ENCODE measurements at places on chromosomes 7 and 10.

DNA sequence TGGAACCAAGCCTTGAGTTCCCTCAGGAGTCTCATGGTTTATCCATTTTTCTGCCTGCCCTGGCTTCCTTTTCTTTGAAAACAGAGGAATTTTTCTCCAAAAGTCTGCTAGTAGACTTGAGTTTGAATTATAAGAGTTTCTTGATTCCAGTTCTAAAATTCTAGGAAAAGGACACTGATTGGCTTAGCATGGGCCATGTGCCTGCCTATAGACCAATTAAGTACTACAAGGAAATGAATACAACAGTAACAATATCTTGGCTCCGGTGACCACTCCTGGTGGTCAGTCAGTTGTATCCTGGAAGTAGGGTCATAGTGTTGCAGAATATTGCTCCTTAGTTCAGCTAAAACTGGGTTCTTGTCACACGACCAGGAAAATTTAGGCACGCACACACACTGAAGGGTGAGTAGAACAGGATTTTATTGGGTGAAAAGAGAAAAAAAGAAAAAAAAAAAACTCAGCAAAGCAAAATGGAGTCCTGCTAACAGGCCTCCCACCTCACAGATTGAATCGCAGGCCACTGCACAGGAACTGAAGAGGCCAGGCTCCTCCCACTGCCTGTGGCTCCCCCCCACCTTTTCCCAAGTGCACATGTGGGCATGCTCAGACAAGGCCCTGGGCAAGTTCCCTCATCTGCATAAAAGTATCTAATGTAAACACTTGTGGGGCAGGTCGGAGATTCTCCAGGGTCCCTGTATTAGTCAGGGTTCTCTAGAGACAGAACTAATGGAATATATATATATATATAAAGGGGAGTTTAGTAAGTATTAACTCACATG lies 155.1 kb downstream of the LYZL1 start:
- no peak for DNase-seq

DNA sequence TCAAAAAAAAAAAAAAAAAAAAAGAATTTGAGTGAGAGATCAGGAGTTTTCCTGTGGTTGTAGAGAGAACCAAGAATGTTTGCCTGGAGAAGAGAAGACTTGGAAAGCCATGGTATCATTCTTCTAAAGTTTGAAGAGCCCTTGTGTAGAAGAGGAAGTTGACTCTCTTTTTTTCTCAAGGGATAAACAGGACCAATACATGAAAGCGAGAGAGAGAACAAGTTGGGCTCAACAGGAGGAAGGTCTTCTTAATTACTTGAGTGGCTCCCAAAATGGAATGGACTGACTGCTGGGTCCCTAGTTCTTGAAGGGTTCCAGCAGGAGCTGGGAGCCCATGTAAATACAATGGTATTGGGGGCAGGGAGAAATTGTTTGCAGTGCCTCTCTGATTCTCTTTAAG lies 173.3 kb upstream of the ADO start:
- DNase-seq = no peak

DNA sequence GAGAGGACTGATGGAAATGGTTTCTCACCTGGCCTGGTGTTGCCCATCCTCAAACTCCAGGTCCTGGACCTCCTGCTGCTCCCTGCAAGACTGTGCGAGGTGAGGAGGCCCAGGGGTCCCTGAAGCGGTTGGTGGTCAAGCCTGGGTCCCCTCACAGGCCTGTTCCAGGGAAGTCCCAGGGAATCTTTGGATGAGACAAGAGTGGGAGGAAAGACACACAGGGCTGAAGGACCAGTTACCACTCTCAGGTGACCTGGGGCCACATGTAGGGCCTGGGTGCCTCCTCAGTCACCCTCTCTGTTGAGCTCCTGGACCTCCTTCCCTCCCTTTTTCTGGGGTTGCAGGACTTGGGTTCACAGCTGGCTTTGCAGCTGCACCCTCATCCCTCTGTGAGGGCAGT lies 42.6 kb upstream of the CXCL12 start:
- DNase-seq = no peak

- DNase-seq = no peak
Measured at GRCh38 chr10:80133206-80133605, 676 bp downstream of the PLAC9 start.

GRCh38 chr10:12566161-12567115 lies 217.1 kb downstream of the CAMK1D start:
- peak; percentile 25 for DNase-seq

GRCh38 chr7:79923953-79924352 lies 210.7 kb upstream of the GNAI1 start:
- no peak for DNase-seq

DNA sequence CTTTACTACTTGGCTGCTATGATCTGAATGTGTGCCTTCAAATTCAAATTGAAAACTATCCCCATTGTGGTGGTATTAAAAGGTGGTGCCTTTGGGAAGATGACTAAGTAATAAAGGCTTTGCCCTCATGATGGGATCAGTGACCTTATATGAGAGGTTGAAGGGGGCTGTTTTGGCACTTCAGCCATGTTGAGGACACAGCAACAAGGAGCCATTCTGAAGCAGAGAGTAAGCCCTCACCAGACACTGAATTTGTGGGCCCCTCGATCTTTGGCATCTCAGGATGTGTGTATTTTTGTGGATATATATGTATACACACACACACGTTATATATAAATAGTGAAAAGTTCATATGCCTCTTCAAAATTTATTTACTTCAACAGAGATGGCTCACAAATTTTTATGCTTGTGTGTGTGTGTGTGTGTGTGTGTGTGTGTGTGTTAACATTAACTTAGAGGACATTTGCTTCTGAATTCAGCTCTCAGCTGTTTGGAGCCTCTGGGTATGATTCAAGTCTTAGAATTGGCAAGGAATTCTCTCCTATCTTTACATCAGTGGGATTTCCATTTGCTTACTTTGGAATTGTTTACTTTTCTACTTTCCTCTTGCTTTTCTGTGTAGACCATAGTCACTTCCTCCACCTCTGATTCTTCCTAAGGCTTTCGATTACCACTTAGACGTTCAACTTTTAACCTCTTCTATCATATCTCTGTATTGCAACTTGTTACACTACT lies 66.6 kb downstream of the MAGI2 start:
- DNase-seq = no peak

DNA sequence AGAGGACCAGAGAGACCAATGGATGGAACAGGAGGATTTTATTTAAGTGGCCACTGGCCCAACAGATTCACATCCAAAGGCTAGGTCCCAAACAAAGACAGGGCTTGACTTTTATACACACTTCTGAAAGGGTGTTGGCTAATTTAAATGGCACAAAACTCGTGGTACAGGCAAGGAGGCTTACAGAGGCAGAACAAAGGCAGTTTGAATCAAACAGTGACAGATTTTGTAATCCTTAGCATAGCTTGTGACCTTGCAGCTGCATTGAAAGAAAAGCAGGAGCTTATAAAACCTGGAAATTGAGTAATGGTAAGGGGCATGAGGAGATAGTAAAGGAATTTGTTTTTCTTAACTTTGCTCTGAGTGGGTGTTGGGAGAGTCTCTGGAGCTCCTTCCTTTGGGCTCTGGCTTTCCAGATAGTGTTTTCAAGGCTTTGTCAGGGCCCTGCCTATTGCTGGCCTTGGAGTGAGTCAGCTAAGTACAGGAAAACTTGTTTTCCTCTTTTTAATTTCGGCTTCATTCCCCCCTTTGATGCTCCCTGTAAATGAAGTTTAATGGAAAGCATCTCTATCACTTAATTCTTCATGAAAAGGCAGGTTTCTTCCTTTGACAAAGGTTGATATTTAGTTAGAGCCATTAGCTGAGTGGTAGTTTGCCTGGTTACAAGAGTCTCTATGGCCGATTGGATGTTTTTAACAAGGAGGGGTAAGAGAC lies 96.9 kb downstream of the TRIM24 start:
- no peak for DNase-seq

- no peak for DNase-seq
Measured at GRCh38 chr7:100477871-100478267, 1.1 kb downstream of the TSC22D4 start.

DNA sequence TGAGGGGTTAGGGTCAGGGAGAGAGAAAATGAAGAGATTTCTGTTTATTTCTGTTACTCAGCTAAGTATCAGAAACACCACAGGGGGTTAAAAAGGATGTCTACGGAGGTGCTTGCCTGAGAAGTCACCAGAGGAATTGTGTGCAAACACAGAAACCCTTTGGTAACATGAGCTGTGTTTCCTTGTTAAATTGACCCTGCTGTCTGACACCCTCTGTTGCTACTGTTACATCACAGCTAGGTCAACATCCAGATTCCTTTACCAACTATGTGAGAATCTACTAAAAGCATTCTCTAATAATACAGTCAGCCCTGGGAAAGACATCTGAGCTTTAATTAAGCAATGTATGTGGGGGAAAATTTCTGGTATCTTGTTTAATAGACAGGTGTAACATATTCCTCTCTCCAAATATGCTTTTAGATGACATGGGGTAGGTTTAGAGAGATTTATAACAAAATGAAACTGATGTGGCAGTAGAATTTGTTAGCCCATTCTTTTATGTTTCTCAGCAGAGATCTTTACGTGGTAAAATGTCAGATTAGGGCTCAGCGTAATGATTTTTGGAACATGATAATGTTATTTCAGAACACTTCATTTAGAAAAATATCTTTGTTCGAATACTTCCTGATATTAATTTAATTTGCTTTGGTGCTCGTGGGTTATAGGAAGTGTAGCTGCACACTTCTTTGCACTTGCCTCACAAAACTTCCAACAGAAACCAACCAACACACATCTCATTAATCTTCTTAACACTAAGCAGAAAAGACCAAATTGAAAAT lies 168.0 kb upstream of the AHR start:
- DNase-seq = no peak

DNA sequence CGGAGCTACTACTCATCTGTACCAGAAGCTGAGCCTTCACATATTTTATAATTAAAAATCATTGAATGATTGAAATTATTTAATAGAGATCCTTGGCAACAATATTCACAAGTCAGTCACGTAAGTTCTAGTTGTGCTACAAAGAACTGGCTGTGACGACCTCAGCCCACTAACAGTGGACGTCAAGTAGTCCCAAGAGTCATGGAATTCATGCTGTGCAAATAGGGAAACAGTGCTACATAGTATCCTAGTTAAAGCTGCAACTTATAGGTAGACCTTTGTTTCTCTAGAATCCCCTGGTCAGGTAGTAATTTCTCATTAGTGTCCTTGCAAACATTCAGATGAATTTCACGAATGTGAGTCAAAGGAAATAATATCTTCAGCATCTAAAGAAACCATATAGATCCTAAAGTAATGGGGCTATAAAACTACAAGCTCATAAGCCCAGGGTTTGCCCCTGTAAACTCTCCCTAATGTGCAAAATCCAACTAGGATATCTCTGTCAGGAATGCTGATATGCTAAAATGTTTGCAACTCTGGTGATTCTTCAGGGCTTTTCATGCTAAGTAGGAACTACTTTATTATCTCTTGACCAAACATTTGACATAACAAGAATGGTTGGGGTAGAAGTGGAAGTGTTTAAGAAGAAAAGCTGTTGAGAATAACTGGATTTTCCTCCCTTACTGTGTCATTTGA lies 31.2 kb downstream of the CFAP69 start:
- no peak for DNase-seq

GRCh38 chr10:5314840-5315239 lies 49.9 kb upstream of the UCN3 start:
- DNase-seq = no peak

DNA sequence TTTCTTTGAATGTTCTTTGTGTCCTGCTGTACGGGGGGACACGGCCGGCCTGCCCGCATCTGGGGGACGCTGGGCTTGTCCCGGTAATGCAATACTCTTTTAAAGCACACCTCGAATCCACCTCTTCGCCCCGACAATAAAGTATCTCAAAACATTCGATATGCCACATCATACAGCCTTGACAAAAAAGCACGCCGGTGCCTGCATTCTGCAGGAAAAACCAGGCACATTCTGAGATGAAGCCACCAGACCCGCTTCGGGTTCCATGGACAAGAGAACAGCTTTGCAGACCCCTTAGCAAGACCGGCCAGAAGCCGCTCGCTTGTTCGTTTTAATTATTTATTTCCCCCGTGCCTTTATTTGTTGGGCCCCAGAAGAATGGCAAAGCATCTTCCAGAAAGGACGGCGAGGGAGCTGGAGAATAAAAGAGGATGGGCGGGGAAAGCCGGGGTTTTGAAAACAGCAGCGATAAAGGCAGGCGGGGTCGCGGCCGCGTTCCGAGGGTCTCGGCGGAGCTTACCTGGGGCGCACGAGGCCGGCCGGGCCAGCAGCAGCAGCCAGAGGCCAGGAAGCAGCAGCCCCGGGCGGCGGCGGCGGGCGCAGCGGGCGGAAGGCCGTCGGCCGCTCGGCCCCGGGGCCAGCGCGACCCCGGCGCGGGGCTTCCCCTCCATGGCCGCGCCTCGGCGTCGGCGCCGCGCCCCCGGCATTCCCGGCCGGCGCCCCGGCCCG lies 462 bp downstream of the KIAA1549 start:
- no peak for DNase-seq

DNA sequence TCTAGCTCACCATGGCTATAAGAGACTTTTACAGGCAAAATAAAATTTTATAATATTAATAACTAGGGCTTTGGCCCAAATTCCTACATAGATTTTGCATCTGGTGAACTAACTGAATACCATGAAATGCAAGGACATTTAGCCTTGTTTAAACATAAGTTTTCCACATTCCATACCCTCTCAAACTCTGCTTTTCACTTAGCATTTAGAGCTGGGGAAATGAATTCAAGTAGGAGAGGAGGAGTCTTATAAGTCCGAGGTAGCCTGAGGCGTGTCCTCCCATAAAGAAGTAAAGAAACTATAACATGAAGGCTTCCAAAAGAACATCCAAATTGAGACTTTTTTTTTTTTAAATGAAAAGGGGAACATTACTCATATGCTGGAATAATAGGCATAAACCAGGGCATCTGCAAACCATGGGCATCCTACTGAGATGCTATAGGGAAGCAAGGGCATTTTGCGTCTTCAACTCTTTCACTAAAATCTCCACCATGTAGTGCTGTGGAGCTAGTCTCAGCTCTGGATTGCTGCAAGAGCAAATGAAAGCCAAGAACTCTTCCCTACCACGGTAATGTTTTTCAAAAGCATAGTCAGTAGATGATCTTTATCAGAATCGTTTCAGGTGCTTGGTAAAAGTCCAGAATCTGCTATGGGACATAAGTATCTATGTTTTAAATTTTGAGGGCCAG lies 79.1 kb downstream of the PALS2 start:
- DNase-seq = peak; percentile 43

GRCh38 chr10:84654671-84655070 lies 326.3 kb downstream of the CCSER2 start:
- no peak for DNase-seq

- DNase-seq = no peak
Measured at GRCh38 chr7:30795161-30795948, 24.1 kb downstream of the MINDY4 start.

- no peak for DNase-seq
Measured at GRCh38 chr10:101182936-101183335, 46.3 kb downstream of the LBX1 start.

All from Ammon's horn (tissue), 1 donor.